ENCODE measurements at places on chromosomes 5 and 9.

DNA sequence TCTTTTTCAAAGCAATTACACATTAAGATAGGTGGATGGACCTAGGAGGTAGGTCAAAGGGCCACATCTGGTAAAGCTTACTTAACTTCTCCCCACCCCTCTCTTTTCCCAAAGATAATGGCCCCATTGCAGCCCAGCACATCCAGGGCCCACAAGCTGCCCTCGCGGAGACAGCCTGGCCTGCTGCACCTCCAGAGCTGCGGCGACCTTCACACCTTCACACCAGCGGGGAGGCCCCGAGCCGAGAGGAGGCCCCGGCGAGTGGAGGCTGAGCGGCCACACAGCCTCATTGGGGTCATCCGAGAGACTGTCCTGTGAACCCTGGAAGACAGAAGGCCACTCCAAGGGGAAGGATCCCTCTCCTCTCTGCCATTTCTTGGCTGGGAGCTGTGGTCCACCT, 66.5 kb downstream of the ENTREP1 start:
- DNase-seq = no peak

DNA sequence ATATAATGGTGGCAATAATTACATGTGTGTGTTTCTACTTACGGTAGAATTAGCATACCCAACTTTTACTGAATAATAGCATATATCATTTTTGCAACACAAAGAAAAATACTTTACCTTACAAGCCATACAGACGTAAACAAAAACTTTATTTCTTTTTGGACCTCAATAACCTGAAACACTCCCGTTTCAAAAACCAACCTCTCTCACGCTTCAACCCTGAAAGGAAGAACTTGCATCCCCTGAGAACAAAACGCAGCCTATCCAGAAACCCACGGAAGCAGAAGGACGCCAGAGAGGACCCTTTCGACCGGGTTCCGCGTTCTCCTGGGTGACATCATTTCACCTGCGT, at the start of gene RNF38:
TSS of gene RNF38 (minus strand) at position 290 of the 352 bp plus-strand sequence. CDS start at position 129, 161 bp downstream.
- DNase-seq = no peak

DNA sequence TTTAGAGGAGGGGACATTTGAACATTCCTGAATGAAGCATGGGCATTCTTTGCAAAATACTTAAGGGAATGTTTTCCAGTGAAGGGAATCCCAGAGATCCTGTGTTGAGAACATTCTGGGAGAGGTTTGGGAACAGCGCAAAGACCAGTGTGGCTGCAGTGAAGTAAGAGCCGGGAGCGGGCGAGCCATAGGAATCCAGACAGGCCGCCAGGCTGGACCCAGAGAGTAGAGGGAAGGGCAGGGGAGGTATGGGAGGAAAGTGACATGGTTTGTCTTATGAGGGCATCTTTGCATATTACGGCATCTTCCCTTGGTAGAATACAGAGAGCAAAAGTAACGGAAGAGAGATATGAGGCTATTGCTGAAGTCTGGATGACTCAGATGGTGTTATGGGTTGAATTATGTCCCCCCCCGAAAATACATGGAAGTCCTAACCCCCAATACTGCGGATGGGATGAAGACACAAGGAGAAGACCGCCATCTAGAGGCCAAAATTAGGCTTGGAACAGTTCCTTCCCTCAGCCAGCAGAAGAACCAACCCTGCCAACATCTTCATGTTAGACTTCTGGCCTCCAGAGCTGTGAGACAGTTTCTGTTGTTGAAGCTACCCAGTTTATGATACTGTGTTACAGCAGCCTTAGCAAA, 268.2 kb downstream of the MAST4 start:
- DNase-seq = no peak

DNA sequence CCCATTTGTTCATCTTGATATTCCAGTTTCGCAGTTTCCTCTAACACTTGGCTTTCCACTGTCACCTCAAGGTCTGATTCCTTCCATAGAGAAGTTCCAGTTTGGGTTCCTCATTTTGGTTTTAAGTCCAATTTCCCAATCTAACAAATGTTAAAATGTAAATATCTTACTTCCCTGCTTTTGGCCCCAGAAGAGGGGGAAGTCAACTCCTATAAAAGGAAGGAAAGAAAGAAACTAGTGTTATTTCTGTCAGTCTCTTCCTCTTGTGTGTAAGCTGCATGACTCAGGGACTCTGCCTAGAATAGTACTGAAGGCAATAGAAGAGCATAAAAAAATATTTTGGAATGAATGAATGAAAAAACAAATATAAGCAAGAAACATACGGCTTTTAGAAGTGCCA, 127.5 kb upstream of the CCNG1 start:
- DNase-seq = no peak

DNA sequence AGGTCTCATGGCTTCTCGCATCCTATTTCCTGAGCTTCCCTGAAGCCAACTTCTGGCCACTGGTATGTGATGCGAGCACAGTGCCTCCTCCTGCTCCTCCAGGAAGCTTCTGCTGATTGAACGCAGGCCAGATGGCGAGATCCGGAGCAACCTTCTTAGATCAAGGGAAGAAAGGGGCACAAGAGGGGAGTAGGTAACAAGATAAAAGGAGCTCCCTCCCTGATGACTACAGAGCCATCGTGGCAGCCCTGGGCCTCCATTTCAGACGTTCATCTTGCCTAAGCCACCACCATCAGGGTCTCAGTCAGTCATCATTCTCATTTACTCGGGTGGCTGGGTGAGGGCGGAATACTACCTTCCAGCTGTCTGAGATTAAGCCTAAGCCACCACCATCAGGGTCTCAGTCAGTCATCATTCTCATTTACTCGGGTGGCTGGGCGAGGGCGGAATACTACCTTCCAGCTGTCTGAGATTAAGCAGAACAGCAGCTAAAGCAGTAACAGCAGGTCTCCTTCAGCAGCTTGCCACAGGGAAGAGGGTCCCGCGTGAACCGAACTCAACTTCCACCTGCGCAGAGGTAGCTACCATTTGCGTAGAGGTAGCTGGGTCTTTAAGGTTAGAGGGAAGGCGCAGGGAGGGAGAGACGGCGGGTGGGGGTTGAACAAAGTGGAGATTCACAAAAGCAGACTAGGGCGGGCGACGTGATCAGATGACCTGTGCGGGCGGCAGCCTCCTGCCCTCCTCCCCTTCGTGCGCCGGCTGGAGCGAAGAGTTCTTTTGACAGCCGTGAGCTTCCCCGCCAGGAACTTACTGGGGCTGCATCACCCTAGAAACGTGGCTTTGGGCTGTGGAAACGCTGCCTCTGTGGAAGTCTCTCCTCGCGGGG, 27.9 kb upstream of the MGAT1 start:
- DNase-seq = no peak

DNA sequence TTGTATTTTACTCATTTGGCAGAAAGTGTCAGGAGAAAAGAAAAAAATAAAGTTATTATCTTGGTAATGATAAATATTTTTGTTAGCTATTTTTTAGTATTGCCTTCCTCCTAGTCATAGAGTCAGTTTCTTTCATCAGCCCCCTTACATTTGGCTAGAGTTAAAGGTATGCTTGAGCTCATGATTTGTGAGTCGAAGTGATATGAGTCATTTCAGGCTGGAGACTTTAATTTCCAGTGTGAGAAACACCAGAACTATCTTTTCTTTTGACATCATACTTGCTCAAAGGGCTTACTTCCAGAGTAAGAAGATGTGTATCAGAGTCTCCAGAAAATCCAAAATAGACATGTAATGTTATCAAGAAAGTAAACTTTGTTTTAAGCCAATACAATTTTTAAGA, 746.7 kb upstream of the TYRP1 start:
- DNase-seq = no peak

DNA sequence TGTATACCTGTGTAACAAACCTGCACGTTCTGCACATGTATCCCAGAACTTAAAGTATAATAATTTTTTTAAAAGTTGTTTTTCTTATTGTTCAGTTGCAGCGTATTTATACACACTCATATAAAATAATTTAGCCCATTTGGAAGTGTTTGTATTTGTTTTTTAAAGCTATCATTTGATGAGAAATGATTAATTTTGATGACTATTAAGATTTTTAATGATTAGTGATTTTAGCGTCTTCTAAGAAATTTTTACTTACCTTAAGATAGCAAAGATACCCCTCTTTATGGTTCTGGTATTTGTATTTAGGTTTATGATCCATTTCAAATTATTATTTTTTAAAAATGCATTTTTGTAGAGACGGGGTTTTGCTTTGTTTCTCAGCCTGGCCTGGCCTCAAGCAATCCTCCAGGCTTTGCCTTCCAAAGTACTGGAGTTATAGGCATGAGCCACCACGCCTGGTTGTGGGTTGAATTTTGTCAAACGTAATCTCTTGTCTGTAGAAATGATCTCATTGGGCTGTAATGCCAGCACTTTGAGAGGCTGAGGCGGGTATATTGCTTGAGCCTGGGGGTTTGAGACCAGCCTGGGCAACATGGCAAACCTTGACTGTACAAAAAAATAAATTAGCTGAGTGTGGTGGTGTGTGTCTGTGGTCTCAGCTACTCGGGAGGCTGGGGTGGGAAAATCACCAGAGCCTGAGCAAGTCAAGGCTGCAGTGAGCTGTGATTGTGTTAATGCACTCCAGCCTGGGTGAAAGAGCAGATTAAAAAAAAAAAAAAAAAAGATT, 26.9 kb downstream of the CSNK1G3 start:
- no peak for DNase-seq

DNA sequence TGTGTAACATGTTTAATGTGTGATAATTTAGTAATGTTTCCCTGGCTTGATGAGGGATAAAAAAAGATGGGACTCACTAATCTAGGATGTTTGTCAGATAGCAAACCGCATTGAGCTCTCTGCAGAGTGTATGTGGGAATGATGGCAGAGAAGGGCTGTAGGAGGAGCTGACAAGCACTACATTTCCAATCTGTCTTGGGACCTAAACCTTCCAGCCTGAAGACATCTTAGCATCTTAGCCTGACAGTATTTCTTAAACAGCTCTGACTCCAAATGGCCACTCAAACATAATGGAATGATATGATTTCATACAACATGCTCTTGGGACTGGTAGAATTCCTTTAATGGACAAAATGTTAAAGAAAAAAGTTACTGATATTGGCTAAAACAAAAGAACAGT, 116.7 kb downstream of the PPP2R2B start:
- DNase-seq = no peak

DNA sequence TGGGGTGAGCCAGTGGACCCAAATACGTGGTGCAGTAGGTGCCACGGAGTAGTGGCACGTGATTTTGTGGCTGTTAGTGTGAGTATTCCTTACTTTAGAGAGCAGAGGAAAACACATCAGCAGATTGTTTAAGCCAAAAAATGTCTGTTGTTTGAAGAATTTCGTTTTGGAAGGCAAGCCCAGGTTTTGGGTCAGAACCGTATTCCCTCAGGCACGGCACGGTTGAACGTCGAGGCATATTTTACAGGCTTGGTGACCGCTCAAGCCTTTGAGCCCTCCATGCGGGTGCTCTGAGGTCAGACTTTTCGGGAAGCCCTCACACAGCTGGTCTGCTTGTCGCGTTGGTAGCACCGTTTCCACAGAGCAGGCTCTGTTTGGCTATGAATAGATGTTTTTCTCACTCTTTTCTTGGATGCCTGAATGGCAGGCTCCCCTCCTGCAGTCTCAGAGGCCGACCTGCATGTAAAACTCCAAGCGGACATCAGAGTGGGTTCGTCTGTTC, 27.2 kb downstream of the NEK6 start:
- no peak for DNase-seq

DNA sequence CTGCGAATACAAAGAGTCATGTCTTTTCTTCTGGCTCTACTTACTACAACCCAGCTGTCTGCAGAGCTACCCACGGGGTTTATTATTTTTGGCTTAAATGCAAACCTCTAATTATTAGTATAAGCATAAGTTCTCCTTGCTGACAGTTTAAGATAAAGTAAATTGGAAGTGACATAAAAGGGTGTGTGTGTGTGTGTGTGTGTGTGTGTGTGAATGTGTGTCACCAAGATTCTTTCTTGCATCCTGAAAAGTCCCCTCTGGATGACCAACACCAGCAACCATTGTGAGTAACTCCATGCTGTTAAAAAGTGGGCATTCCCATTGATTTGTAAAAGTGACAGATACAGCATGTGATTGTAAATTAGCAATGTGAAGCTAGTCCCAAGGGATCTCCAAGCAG, 803.8 kb upstream of the ZNF608 start:
- no peak for DNase-seq

GRCh38 chr5:90696153-90696552, 137.6 kb downstream of the ADGRV1 start:
- DNase-seq = no peak

DNA sequence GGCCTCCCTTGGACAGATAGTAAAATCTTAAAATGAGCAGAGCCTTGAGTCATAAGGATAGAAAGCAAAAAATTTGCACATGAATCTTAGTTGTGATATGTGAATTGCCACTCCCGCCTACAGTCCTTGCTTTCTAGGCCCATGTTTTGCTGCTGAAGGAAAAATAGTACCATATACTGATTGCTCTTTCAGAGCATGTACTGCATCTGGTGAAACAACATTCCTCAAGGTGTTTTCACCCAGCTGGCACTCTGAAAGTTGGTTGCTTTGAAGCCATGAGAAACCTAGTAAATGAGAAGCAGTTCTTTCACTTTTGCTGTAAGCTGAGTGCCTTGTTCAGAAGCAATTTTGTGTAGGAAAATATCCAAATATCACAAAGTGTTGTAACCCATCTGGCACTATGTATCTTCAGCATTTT, 10.3 kb downstream of the CDC37L1 start:
- no peak for DNase-seq

DNA sequence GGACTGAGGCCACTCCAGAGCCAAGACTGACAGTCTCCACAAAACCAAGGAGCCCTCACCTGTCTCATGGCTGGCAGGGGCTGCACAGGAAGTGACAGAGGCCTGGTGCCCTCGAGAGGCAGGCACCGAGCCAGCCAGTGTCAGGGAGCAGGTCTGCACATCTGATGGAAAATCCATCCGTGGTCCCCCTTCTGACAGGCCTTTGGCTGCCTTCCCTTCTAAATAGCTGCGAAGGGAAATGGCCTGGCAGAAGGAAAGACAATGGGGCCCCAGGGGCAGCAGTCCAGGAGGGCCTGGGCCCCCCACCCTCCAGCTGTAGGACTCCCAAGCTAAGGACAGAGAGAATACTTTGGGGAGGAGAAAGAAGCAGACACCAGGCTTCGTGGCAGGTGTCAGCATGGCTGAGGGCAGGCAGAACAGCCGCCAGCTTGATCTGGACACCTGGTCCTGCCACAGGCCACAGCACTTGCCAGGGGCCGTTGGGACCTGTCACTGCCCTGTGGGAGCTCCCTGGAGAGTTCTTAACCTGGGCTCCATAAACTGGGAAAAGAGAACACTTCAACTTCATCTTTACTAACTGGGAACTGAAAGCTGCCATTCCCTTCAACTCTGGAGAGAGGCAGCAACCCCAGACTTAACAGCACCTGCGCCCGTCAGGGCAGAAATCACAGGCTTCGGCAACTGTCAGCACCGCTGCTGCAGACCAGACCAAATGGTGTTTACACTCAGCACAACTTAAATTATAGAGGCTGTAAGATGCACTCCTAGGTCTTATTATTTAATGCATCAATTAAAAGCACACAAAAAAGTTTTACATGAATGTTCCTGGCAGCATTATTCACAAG, 22.0 kb downstream of the ADAMTS2 start:
- no peak for DNase-seq

DNA sequence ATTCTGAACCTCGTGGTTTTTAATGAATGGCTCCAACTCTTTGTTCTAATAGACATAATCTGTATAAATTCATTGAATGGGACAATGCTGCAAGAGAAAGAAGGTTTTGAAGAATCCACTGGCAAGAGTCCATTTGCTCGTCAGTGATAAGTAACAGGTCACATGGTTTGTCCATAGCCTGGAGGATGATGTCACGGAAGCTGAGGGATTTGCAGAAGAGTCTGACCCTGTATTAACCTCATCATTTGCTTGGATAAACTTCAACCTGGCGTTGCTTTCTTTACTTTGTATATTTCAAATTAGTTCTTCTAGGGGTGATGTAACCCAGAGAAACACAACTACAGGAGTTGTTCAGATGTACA, 197.4 kb downstream of the GAS1 start:
- no peak for DNase-seq

GRCh38 chr5:162817364-162817763, 620.0 kb upstream of the CCNG1 start:
- no peak for DNase-seq
